ENCODE measurements at places on chromosomes 2 and 18.

- DNase-seq, result no peak
Observed at GRCh38 chr2:10556271-10557140, 108.4 kb upstream of the ODC1 start.

GRCh38 chr2:11133238-11133935 is 21.9 kb upstream of the SLC66A3 start:
- no peak for DNase-seq

DNA sequence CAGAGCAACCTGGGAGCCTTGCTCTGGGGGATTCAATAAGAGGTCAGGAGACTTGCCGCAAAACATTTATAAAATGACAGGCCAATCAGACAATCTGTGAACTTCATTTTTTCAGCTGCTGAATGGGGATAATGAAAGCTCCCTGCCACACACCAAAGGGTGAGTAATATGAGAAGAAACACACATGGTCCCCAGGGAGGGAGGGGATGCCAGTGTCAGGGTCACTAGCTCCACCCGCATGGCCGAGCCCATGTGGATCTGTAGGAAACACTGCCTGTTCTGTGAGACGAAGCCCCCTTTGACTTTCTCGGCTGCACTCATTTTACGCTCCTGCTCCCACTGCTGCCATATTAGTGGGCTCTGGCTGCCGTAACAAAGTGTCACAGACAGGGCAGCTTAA is 521.0 kb upstream of the RAB6C start:
- DNase-seq, result no peak

DNA sequence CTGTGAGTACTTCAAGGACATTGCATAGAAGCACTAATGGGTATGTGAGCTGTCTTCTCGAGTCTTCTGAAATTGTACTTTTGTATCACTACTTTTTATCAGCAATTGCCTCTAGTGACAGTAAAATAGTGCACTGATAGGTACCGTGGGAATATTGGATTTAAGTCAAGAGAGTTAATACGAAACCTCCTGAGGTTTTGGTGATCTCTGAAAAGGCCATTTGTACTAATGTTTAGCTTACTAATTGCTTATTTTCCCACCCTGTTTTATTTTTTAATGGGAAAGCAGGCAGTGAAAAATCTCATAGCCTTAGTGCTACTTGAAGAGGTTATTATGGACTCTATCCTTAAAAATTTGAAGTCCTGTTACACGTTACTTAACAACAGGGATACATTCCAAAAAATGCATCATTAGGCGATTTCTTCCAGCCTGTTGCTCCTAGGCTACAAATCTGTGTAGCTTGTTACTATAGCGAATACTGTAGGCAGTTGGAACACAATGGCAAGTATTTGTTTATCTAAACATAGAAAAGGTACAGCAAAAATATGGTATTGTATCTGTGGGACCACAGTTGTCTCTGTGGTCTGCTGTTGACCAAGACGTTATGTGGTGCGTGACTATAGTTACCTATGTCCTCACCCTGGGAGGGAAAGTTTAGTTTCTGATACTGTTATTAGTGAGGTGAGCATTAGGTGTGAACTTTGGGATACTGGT is 65.9 kb downstream of the CAB39 start:
- DNase-seq, result peak; percentile 42

- peak; percentile 41 for DNase-seq
Observed at GRCh38 chr2:98601532-98602132, 6.7 kb downstream of the COA5 start.

Data from fibroblast of lung (primary cell).